ENCODE measurements at places on chromosomes 2 and 18.
A peak's percentile ranks its signal among the peaks of the same experiment; 100 is the strongest.

DNA sequence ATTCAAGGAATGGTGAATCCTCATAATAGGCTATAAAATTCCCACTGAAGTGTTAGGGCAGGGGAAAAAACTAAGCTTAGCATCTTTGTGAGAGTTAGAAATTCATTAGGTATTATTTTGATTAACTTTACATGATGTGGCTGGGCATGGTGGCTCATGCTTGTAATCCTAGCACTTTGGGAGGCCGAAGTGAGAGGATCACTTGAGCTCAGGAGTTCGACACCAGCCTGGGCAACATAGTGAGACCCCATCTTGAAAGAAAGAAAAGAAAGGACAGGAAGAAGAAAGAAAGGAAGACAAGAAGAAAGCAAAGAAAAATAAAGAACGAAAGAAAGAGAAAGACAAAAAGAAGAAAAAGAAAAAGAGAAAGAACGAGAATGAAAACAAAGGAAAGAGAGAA is 40.0 kb downstream of the SNRPD1 start:
- no peak for DNase-seq

DNA sequence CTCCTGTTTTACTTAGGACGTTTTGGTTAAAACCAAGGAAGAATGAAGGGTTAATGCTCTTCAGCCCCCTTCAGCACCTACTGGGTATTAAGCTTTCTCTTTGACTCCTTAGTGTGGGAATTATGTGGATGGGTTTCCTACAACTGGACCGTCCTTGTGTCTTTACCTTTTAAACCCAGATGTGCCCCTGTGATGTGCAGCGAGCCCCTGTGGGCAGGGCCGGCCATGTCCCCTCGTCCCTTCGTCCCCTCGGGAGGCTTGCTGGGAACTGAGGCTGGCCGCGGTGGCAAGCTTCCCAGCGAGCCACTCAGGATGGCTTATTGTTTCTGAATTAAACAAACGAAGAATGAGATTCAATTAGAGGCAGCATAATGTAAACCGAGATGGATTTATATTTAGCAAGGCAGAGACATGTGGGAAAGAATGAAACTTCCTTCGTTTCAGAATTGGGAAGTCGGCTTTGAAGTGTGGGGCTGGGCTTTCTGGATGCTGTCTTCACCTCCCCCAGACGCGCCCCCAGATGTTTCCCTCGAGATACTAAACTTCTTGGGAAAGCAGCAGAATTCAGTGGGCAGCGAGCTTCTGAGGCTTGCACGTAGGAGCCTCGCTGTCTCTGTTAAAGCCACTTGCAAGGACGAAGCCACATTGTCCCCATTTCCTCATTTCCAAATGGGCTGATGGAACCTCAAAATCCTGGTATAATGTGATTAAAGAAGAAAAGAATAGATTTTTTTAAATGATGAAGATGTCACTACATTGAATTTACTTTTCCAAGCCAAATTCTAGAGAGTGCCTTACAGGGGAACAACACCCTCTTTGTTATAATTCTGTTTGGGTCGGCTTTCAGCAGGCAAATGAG is 146.0 kb downstream of the VAPA start:
- DNase-seq = no peak

DNA sequence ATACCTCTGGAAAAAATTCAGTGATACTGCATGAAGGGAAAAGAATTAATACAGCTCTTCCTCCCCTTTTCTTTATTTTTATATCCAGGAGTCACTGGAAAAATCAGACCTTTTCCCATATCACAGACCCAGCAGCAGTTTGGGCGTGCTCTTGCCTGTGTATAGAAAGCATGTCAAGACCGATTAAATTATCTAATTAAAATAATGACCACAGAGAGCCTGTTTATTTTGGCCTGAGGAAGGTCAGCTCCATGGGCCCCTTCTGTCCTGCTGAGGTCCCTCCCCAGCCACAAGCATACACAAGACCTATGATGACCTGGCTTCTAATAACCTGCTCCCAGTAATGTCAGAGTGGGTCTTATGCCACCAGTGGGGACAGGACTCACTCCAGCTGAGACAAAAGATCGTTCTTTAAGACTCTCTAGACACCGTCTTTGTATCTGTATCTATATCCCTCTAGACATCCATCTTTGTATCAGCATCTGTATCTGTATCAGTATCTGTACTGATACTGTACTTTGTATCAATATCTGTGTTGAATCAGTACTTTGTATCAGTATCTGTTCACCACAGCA is 147.8 kb downstream of the VAPA start:
- DNase-seq = no peak

GRCh38 chr2:66717218-66717905 is 282.4 kb downstream of the MEIS1 start:
- no peak for DNase-seq

- peak; percentile 77 for DNase-seq
Observed at GRCh38 chr2:10658914-10659257, 30.9 kb downstream of the NOL10 start.

GRCh38 chr2:191296083-191297006 is 51.1 kb downstream of the MYO1B start:
- DNase-seq = no peak

GRCh38 chr18:22285361-22286140 is 116.2 kb downstream of the GATA6 start:
- no peak for DNase-seq

DNA sequence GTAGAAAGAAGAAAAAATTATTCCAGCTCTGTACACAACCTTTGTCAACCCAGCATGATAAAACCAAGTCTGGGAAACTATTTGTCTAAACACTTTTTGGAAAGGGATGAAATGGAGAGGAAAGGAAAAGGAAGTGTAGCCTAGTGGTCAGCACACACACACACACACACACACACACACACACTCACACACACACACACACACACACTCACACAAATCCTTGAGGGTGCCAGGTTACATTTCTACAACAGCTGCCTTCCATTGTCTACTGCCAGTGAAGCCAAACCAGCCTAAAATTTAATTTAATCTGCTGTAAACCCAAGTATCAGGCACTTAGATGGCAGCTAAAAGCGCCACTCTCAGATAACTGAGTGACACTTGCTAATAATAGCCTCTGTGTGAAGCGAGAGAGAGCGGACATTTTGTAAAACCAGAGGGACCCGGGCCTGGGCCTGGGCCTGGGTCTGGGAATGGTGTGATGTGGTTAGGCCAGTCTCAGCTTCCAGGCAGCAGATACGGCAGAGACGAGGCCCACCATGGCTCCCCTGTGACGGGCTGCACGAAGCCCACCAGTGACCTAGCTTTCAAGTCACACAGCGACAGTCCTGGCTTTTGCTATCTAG is 32.4 kb downstream of the BCL11A start:
- DNase-seq = no peak

- DNase-seq = no peak
Observed at GRCh38 chr2:42659609-42660008, 91.2 kb downstream of the MTA3 start.

DNA sequence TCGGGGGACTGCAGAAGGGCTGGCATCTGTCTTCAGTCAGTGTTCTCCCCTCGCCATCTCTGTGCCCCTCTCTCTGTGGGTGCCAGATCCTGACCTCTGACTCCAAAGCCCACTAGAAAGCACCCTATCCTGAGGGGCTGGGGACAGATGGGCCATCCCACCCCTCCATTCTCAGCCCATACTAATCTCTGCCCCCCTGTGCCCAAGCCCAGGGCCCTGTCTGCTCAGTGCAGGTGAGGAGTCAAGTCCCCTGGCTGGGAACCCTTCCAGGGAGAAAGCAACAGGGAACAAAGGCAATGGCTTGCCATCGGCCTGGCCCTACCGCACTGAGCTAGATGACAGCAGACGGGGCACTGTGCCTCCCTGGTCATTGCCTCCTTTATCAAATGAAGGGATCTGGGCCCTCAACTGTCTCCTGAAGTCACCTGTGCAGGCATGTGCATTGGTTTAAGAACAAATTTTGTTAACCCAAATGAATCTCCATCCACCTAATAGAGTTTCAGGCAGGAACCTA is 42.7 kb upstream of the ID2 start:
- no peak for DNase-seq
